ENCODE measurements at places on chromosomes 11 and 22. TPM values are rescaled to one million over a fixed set of nuclear protein-coding genes. Genes with fewer than 3 reads are reported as not detected.

DNA sequence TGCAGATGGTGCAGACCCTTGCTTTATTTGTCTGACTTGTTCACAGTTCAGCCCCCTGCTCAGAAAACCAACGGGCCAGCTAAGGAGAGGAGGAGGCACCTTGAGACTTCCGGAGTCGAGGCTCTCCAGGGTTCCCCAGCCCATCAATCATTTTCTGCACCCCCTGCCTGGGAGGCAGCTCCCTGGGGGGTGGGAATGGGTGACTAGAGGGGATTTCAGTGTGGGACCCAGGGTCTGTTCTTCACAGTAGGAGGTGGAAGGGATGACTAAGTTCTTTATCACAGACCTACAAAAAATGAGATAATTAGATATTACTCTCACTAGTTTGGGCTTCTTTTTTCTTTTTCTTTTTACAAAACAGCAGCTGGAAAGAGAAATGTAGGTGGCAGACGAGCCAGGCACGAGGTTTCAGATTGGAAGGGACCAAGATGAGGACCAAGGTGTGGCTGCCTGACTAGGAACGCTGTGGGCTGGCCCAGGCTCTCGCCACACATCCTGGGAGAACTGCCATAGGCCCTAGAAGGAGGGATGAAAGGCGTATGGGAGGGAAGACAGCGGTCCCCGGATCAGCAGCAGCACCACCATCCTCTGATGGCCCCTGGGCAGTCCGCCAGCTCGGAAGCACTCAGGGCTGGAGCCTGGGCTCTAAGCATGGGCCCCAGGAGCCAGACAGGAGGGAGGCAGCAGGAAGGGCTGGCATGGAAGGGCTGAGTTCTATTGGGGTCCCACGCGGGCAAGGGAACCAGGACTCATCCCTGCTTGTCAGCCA, 14.2 kb downstream of the TXN2 start:
- no peak for DNase-seq

GRCh38 chr11:63590024-63590788, 24.0 kb downstream of the PLAAT3 start:
- no peak for DNase-seq

- DNase-seq = no peak
Measured at GRCh38 chr22:42813501-42813900, 43.6 kb downstream of the ARFGAP3 start.

Gene CDC45
- total RNA-seq = 312 TPM

- no peak for DNase-seq
Measured at GRCh38 chr11:76249195-76249741, 43.0 kb upstream of the WNT11 start.

Gene CD6
- 1.5 TPM for total RNA-seq

GRCh38 chr22:21100149-21101032, 54.6 kb downstream of the LRRC74B start:
- no peak for DNase-seq

DNA sequence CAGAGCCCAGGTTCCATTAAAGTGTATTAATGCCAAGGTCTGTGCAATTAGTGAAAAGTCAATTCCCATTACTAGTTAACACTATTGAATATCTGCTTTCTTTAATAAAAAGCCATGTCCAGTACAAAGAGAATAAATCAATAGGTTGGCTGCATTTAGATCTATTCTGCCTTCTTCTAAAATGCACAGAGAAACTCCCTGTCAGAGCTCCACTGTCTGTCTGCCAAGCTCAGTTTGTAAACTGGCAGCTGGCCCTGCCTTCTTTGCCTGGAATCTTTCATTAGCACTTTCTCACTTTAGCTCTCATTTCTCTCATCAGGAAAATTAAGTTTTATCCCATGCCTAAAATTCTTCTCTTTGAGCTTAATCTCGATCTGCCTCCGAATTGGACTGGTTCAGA, 35.6 kb downstream of the ARL14EP start:
- no peak for DNase-seq

DNA sequence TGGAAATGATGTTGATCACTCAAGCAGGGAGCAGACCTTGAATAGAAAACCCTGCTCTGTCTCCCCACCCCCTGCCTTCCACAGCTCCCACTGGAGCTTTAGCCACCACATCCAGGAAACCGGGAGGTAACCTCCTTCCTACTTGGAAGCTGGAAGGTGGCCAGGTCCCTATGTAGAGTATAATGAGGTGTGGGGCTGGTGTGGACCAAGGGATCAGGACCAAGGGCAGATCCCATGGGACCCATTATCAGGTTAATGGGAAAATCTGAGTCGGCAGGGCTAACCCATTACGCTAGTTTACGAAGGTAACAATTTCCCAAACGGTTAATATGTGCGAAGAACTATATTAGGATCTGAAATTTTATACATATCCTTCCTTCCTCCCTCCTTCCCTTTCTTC, 321.9 kb downstream of the MIAT start:
- DNase-seq = no peak

Gene PANX3
- total RNA-seq = 0.42 TPM

Gene MS4A6E
- total RNA-seq = not detected

Gene MAML2
- 6.6 TPM for total RNA-seq

DNA sequence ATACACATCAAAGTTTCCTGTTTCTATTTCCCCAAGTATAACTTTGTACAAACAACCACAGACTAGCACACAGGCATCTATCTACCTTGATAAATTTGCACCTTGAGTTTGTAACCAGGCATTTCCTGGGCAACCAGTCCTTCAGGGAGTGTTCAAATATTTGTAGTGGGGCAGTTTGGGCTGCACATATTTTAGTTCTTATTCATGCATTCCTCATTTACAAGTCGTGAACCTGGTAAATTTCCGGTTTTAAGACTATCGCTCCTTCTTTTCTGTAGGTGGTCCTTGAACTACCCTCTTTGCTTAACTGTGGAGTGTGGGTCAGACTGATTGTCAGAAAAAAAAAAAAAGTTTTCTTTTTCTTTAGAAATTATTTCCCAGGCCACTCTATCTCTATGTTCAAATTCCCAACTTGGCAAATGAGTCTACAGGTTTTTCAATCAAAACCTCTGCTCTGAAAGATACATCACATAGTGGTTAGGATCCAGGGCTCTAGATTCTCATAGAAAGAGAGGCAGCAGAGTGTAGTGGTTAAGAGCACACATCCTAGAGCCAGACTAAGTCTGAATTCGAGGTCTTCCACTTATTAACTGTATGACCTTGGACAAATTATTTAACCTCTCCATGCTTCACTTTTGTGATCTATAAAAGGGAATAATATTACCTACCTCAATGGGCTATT, 201.5 kb downstream of the SOX6 start:
- no peak for DNase-seq

DNA sequence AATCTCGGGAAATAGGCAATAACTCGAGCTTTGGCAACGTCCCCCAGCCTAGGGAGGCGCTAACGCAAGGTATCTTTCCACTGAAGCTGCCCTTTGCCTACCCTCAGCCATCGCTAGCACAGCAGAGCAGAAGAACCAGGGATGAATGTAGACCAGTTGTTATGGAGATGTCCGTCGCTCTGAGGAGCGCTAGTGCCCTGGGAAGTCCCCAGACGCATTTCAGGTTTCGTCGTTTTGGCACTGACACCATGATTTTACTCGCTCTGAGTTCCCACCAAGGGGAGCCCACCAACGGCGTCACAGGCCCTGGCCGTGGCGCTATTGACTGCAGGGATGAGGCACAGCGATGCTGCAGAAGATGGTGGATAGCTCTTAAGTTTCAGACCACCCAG, 22.7 kb upstream of the BDNF start:
- no peak for DNase-seq

Gene ART5
- 0.29 TPM for total RNA-seq

DNA sequence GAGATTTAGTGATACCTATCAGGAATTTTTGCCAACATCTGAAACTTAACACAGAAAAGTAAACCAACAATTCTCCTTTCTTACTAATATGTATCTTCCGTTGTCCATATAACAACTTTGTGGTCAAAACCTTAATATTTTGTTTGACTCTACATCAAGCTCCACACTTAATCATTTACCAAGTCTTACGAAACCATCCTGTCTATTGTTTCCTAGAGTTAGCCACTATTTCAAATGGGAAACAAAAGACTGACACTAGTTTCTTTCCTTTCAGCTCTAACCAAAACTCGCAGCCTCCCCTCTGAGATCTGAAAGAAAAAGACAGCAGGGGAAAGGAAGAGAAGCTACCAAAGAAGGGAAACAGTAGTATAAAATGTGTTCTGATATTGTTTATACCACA, 26.5 kb upstream of the PRDM10 start:
- DNase-seq = no peak

DNA sequence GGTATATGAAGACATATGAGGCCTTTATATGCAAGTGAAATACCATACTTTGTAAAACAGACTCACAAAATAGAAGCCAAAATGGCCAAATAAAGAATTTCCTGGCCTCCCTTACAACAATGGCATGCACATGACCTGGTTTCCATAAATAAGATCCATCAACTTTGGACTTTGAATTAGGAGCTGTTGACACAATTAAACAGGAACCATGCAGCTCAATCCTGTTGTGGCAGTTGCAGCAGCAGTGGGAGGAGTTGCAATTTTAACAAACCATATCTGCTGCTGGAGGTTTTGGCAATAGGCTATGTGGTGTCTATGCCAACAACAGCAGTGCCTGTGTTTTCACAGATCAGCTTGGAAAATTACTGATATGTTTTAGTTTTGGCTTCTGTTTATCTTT, 818.6 kb downstream of the FAM181B start:
- no peak for DNase-seq

Gene DSCAML1
- not detected for total RNA-seq

GRCh38 chr11:78347956-78348355, 69.7 kb downstream of the GAB2 start:
- DNase-seq = no peak

Gene RFPL2
- not detected for total RNA-seq

DNA sequence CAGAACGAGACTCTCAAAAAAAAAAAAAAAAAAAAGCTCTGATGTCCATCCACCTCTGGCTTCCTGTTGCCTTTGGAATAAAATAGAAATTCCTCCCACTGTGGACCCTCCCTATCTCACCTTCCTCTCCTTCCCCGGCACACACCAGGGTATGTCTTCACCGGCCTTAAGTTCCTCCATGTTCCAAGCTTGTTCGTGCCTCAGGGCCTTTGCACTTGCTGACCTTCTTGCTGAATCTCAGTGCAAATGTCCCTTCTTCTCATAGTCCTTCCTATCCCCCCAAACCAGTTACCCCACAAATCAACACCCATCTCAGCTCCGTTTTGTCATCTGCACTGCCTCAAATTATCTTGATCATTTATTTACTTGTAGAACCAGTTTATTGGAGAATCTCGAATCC, 20.6 kb downstream of the IFT27 start:
- DNase-seq = no peak

DNA sequence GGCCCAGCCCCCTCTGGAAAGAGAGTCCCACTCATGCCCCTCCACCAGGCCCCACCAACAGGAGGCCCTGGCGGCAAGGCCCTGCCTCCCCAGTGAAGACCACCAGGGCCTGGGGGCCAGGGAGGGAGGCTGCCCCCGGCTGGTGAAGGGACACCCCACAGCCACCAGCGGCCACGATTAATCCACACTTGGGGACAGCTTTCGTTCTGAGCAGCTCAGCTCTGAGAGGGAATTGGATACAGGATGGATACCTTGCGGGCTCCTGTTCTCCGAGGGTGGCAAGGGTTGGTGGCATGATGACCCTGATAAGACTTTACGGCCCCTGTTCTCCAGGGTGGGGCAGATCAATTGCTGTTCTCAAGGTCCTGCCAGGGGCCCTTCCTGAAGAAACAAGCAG, 6.9 kb upstream of the NLRP6 start:
- DNase-seq = no peak

GRCh38 chr11:16543642-16544041, 187.3 kb upstream of the SOX6 start:
- DNase-seq = no peak

GRCh38 chr11:57379732-57380131, 1.2 kb downstream of the PRG3 start:
- DNase-seq = peak; percentile 58

DNA sequence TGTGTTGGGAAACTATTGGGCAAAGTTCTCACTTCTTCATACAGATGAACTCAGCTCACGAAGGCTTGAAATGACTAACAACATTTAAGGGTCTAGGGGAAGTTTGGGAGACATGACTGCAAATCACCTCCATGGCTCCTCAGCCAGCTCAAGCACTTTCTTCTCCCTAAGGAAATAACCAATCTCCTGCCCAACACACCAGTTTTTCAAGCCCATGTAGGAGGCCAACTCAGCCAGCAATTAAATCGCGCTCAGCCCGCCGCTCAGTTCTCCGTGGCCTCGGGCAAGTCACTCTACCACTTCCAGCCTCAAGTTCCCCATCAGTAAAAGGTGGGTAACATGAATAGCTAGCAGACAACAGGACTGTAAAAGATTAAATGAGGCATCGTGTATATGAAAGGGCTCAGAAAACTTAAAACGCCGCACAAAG, 796 bp downstream of the POLDIP3 start:
- no peak for DNase-seq

Gene KRTAP5-9
- total RNA-seq = not detected

DNA sequence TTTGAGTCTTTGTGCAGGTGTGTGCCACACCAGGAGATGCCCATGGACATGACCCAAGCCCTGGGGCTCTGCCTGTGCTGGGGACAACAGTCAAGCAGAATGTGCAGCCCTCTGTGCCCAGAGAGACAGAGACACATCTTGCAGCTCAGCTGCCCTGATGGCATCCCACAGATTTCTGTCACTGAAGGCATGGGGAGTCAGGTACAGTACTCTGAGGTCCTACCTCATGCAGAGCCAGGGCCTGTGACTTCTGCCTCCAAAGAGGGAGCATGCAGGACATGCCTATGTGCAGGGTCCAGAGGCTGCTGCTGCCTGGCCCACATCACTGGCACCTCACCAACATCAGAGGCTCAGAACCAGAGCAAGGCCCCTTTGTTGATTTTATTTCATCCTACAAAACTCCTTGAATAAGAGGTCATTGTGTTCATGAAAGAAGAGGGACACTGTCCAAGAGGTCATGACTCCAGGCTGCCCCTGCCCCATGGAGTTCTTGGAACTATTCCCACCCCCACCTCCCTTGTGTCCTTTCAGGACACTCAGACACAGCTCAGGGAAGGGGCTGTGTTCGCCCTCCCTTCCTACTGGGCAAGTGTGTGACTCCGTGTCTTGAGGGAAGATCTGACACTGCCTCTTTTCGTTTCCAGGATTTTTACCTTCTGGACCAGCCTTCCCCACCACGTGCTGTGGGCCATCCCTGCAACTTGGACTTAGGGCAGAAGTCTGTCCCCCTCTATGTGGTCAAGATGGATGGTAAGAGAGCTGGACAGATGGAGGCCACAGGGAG, 62.3 kb downstream of the BTG4 start:
- no peak for DNase-seq

Gene RGL4
- not detected for total RNA-seq

GRCh38 chr22:21025266-21025665, 7.1 kb downstream of the SLC7A4 start:
- DNase-seq = no peak

Gene GSC2
- total RNA-seq = not detected

GRCh38 chr22:20421507-20421874, 16.1 kb downstream of the SCARF2 start:
- no peak for DNase-seq

Gene RAPSN
- not detected for total RNA-seq

DNA sequence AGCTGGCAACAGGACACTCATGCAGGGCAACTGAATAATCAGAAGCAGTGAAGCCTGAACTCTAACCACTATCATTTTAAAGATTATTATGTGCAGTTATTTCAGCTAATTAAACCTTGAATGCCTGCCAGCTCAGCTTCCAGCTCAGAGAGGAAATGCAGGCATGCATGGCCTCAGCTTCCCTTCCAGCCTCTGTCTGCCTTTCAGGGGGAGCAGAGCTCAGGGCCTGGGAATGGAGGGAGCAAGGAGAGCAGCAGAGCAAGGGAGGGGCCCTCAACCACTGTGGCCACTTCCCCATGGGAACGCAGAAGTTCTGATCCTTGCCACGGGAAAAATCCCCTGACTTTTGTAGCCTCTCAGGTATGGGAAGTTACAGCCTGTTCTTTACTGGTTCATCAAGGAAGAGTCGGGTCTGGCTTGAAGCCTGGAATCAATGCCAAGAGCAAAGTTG, 32.5 kb upstream of the APLNR start:
- no peak for DNase-seq
